ENCODE measurements at places on chromosomes 7 and 10.

DNA sequence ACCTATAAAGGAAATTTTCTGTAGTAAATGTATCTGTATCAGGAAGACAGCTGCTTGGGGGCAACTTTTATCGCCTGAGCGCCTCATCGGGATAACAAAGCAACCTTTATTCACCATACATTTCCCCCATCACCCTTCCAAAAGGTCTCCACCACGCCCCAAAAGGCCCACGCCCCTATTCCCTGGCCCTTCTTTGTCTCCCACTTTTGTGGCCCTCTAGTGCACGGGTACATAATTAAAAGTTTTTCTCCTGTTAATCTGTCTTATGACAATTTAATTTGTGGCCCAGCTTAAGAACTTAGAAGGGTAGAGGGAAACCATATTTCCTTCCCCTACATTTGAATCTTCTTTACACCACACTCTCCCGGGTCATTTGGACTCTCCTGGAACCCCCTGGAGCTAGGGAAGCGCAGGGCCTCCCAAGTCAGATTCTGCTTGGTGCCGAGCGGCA lies 625 bp downstream of the RP9 start:
- peak; percentile 21 for DNase-seq

GRCh38 chr7:72504061-72504706 lies 92.0 kb upstream of the CALN1 start:
- no peak for DNase-seq

DNA sequence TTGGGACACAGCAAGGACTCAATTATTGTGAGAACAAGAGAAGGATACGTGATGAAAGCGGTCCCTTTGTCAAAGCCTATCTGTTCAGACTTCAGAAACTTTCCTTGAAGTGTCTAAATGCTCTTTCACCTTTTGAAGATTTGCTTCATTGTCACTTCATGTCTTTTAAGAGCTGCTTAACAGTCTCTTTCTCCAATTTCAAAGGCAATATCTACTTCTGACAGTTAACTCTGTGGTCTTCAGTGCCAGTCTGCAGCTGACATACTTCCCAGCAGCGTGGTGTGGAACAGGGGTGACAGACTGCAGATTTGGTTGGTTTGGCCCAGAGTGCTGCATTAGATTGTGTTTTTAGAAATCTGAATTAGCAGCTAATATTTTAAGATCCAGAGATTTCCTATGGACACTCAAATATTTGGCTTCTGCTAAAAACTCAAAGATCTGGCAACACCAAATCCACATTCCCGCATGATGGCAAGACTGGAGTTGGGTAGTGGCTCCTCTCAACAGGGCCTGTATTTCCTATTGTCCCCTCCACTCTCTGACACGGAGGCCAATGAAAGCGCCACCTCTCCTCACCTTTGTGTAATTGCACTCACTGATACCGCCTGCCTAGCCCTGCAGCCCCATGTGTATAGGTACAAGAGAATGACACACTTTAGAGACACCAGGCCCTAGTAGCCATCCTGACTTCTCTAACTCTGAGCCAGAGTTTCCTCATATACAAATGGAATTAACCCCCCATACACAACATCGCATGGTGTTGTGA lies 11.5 kb downstream of the SCRN1 start:
- DNase-seq, result peak; percentile 46

DNA sequence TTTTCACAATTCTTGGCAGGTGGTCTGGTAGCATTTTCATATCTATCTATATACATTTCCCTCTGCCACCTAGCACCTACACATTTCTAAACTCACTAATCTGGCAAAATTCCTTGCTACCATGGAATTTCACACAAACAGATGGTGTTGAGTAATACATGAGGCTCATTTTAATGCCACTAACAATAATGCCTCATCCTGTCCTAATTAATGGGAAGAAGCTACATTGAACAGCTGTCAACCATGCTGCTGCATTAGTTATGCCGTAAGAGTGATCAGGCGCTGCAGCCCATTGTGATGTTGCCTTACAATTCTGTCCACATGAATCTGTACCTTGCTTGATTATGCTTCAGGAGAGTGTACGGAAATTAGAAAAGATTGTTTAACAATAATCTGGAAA lies 23.2 kb downstream of the COL1A2 start:
- no peak for DNase-seq

DNA sequence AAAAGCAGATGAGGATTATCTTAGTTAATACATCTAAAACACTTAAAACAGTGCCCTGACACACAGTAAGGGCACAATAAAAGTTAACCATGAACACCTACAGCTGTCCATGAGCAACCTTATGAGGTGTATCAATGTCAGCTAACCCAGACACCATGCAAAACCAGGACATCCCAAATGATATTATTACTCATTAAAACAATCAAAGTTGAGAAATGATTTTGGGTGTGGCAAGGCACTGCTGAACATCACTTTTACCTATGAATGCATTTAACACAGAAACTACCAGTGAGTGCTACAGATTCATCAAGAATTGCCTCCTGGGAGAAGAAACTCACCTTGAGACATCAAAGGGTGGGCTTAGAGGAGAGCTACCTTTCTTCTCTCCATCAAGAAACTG lies 18.3 kb downstream of the IRF5 start:
- no peak for DNase-seq

DNA sequence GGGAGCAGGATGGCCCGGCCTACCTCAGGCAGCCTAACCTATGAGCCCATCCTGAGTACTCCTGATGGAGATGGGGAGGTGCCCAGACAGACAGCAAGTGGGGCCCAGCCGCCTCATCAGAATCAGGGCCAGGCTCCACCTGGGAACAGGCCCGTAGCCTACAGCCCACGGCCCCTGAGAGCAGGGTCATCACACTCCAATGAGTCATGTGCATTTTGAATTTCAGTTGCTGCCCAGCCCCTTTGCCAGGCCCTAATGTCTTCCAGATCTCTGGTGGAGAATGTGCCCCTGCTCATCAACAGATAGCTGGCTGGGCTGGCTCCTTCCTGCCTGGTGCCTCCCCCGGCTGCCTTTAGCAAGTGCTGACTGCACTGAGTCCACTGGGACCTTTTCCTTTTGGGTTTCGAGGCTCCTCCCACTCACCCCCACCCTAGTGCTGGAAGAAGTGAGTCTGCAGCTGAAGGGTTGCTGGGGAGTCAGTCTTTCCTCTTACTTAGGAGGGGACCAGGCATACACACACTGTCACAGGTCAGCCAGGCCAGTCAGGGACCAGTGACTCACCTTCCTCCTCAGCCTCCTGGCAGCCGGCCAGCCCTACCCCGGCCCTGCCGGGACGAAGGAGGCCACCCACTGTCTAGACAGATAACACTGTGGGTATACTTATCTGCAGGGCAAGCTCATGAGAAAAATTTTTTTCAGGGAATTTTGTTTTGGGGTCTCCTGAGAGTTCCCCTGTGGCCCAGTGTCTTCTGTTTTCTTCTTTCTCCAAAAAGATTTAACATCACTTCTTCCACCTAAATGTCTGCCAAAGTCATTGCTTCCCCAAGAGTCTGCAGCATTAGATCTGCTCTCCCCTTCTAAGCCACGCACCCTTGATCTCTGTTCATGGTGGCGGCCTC lies 9.1 kb upstream of the ASIC3 start:
- no peak for DNase-seq

- DNase-seq, result peak; percentile 82
These were observed 40.0 kb upstream of the SORBS1 start for GRCh38 chr10:95601116-95601719.

All from glutamatergic neuron (in vitro differentiated cells).